Progenitor cell of endocrine pancreas (in vitro differentiated cells): ENCODE measurements at places on chromosomes 5 and 9. TPM values are rescaled to one million over a fixed set of nuclear protein-coding genes. Genes with fewer than 3 reads are reported as not detected.

GRCh38 chr5:20368571-20369517, 380.8 kb upstream of the CDH18 start:
- no peak for DNase-seq
- no peak overlapping the region for H3K27ac ChIP-seq
- no peaks in the 10 kb centered on the region for H3K27me3 ChIP-seq
- H3K4me3 ChIP-seq: no peak overlapping the region
- H3K4me1 ChIP-seq: peaks cover 2% of the 10 kb centered on the region

DNA sequence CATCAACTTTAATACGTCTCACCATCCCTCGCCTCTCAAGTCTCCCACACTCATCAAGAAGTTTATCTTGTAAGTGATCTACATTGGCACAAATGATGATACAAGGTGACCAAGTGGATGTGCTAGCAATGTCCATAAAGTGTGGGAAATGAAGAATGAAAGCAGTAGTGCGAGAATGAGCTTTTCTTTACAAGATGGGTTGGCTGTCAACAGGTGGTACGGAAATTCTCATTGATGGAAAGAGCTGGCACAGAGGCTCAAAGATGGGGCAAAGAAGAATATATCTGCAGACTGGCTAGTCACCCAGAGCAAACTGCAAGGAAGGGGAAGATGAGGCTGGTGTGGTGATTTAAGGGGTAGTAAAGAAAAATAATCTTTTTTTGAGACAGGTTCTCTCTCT, 640.8 kb downstream of the MAT2B start:
- H3K27me3 ChIP-seq: no peaks in the 10 kb centered on the region
- H3K4me1 ChIP-seq: peaks cover 6% of the 10 kb centered on the region
- H3K4me3 ChIP-seq: no peak overlapping the region

DNA sequence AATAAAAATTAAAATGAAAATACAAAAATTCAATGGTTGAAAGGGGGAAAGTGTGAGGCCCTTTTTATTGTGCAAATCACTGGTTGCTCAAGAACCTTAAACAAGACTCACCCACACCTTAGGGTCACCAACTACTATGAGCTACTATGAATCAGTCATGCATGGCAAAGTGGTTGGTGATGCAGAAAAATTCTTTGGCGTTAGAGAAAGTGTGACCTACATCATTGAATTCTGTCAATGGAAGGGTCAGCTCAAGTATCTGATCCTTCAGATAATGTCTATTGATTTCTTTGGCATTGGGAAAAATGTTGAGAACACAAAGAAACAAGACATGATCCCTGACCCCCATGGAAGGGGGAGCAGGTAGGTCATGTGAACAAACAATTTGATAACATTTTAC, 149.7 kb upstream of the ADCY2 start:
- no peak overlapping the region for H3K4me3 ChIP-seq
- H3K4me1 ChIP-seq: peaks cover 12% of the 10 kb centered on the region
- no peaks in the 10 kb centered on the region for H3K36me3 ChIP-seq
- H3K27ac ChIP-seq: no peak overlapping the region
- no peak for DNase-seq

DNA sequence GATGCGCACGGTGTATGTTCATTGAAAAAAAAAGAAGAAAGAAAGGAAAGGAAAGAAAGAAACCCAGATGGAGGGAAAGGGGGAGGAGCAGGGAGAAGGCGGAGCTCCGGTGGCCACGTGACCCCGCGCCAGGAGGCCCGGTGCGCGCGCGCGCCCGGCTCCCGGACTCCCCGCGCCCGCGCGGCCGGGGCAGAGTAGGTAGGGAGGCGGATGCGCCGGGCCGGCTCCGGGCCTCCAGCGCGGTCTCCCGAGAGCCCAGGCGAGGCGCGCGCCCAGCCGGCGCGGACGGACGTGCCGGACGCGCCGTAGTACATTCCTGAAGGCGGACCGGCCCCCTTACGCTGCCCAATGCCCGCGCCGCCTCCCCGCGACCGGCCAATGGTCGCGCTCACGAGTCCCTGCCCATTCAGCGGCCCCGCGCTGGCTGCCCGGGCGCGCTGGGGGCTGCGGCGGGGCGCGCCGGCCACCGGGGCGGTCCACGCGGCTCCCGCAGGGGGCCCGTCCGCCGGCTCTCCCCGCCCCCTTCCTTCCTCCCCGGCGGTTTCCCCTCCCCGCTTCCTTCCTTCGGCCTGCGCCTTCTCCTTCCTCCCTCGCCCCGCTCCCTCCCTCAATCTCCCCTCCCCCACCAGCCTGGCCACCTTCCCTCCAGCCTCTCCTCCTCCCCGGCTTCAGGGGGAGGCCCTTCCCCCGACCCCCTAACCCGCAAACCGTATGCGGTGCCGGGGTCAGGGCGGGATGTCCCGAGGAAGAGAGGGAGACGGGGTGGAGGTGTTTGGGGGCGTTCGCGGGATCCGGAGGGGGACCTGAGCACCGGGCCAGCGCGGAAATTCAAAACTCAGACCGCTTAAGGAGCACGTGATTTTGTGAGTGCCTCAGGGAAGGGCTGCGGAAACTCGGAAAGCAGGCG, 5.8 kb downstream of the PTCH1 start:
- no peaks in the 10 kb centered on the region for H3K36me3 ChIP-seq
- peak; percentile 90 for DNase-seq
- peak overlapping the region; percentile 99 for H3K27ac ChIP-seq
- H3K27me3 ChIP-seq: peaks cover 31% of the 10 kb centered on the region
- peak overlapping the region; percentile 97 for H3K4me3 ChIP-seq

GRCh38 chr5:91188755-91189154, 194.4 kb downstream of the ARRDC3 start:
- peaks cover 1% of the 10 kb centered on the region for H3K4me1 ChIP-seq
- DNase-seq: no peak
- no peaks in the 10 kb centered on the region for H3K36me3 ChIP-seq
- no peak overlapping the region for H3K27ac ChIP-seq

- no peaks in the 10 kb centered on the region for H3K36me3 ChIP-seq
- no peaks in the 10 kb centered on the region for H3K27me3 ChIP-seq
- H3K27ac ChIP-seq: no peak overlapping the region
- peaks cover 19% of the 10 kb centered on the region for H3K4me1 ChIP-seq
- DNase-seq: no peak
- H3K4me3 ChIP-seq: no peak overlapping the region
Observed at GRCh38 chr5:124806373-124807077, 60.1 kb upstream of the ZNF608 start.

GRCh38 chr5:178310130-178310865, 77.7 kb upstream of the PHYKPL start:
- DNase-seq: no peak
- no peak overlapping the region for H3K27ac ChIP-seq
- peaks cover 2% of the 10 kb centered on the region for H3K4me1 ChIP-seq

- no peak overlapping the region for H3K4me3 ChIP-seq
- H3K27me3 ChIP-seq: no peaks in the 10 kb centered on the region
- peaks cover 5% of the 10 kb centered on the region for H3K4me1 ChIP-seq
- H3K27ac ChIP-seq: no peak overlapping the region
Observed at GRCh38 chr9:120481846-120482245, 98.1 kb downstream of the CDK5RAP2 start.

- H3K4me1 ChIP-seq: peaks cover 64% of the 10 kb centered on the region
- H3K36me3 ChIP-seq: no peaks in the 10 kb centered on the region
- no peaks in the 10 kb centered on the region for H3K27me3 ChIP-seq
- no peak for DNase-seq
Observed at GRCh38 chr5:113267361-113267900, 167.4 kb downstream of the TSSK1B start.

- no peaks in the 10 kb centered on the region for H3K27me3 ChIP-seq
- DNase-seq: no peak
- H3K27ac ChIP-seq: no peak overlapping the region
- peaks cover 5% of the 10 kb centered on the region for H3K36me3 ChIP-seq
- no peak overlapping the region for H3K4me3 ChIP-seq
Observed at GRCh38 chr9:129930743-129931142, 95.5 kb downstream of the USP20 start.

DNA sequence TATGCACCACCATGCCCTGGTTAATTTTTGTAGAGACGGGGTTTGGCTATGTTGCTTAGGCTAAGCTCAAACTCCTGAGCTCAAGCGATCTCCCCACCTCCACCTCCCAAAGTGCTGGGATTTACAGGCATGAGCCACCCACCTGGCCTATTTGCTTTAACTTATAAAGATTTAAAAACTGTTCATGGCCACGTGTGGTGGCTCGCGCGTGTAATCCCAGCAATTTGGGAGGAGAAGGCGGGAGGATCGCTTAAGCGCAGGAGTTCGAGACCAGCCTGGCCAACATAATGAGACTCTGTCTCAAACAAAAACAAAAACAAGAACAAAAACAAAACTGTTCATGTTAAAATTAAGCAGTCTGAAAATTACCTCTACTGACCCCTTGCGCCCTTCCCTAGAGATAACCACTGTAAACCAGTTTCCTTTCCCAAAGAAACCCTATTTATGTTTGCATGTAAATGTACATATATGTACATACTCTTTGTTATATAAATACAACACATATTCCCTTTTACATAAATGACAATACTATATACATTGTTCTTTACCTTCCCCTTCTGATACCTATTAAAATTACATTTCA, 1.5 kb downstream of the AK6 start:
- H3K4me1 ChIP-seq: peaks cover 18% of the 10 kb centered on the region
- peak overlapping the region; percentile 90 for H3K4me3 ChIP-seq
- no peaks in the 10 kb centered on the region for H3K27me3 ChIP-seq
- H3K27ac ChIP-seq: peak overlapping the region; percentile 99

DNA sequence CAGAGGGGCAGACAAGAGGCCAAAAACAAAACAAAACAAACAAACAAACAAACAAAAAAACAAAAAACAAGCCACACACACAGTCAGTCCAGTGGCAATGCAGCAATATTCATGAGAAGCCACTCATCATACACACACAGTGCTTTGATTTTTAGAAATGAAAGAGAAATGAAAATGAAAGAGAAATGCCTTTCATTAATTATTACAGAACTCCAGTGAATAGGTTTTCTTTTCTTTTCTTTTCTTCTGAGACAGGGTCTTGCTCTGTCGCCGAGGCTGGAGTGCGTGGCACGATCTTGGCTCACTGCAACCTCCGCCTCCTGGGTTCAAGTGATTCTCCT, 36.9 kb downstream of the SPRY4 start:
- H3K27me3 ChIP-seq: no peaks in the 10 kb centered on the region
- peak overlapping the region; percentile 38 for H3K27ac ChIP-seq
- no peak for DNase-seq
- peaks cover 12% of the 10 kb centered on the region for H3K4me1 ChIP-seq
- H3K4me3 ChIP-seq: no peak overlapping the region
- H3K36me3 ChIP-seq: no peaks in the 10 kb centered on the region

DNA sequence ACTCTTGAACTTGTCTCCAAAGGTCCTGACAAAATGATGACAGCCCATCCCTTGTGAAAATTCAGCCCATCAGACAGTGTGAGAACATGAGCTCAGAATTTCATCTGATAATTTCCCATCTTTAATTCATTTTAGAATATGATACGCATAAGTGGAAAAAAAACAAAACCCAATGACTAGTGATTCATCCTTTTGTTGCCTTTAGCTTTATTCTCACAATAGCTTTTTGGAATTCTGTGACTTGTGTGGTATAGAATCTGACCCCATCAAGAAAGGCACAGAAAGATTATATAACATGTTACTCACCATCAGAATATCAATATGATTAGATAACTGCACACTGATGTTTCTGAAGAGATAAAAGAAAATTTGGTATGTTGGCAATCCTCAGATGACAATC, 16.1 kb upstream of the TMED7 start:
- H3K4me1 ChIP-seq: peaks cover 5% of the 10 kb centered on the region
- H3K4me3 ChIP-seq: no peak overlapping the region
- H3K27ac ChIP-seq: no peak overlapping the region
- H3K27me3 ChIP-seq: peaks cover 7% of the 10 kb centered on the region
- no peak for DNase-seq

GRCh38 chr5:117242028-117242427, 667.4 kb upstream of the SEMA6A start:
- H3K4me3 ChIP-seq: no peak overlapping the region
- DNase-seq: no peak
- H3K27ac ChIP-seq: no peak overlapping the region
- H3K36me3 ChIP-seq: peaks cover 5% of the 10 kb centered on the region
- H3K4me1 ChIP-seq: peaks cover 31% of the 10 kb centered on the region
- no peaks in the 10 kb centered on the region for H3K27me3 ChIP-seq

GRCh38 chr9:134228649-134229048, 64.3 kb upstream of the RNU6ATAC start:
- peaks cover 30% of the 10 kb centered on the region for H3K27me3 ChIP-seq
- no peak for DNase-seq
- H3K27ac ChIP-seq: no peak overlapping the region
- H3K4me3 ChIP-seq: no peak overlapping the region

DNA sequence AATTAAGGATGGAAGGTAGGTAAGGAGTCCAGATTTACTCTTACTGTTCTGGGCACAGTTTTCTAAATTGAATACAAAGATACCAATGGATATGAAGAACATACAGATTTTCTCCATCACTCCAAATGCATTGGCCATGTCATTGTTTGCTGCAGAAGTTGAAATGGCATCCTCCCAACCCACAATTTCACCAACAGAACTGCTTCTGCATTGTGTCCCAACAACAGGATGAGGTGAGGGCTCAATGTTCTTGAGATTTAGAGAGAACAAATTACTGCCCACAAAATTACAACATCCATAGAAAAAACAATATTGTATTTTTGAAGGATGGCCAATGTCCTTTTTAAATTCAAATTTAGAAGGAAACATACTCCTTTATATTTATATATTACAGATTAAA, 88.9 kb downstream of the NUDT12 start:
- no peaks in the 10 kb centered on the region for H3K4me1 ChIP-seq
- H3K27me3 ChIP-seq: no peaks in the 10 kb centered on the region
- H3K4me3 ChIP-seq: no peak overlapping the region
- H3K36me3 ChIP-seq: no peaks in the 10 kb centered on the region
- no peak overlapping the region for H3K27ac ChIP-seq

DNA sequence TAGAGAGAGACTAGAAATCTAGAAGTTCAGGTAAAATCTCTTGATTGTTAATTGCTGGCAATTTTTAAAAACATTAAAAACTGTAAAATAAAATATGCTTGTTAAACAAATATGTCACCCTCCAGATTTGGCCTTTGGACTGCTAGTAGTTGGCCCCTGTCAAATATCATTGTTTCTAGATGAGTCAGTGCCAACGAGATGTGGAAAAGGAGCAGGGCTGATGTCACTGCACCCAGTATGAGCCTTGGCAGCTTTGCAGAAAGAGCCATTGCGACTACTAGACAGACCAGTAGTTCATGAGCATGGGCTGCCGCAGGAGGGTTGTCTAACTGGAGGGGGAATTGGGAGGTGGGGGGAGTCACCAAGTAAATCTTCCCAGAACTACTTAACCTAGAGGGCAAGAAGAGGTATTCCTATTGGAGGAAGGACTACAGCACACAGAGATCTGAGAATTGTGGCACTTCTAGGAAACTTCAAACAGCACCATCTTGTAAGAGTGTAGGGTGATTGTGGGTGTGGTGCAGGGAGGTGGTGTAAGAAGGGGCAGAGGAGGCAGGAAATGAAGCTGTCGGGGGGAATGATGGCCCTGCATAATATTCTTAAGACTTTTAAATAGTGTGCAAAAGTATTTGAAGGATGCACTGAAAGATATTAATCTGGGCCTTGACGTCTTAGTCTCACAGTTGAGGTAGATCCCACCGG, 7.1 kb upstream of the DOCK2 start:
- no peak overlapping the region for H3K27ac ChIP-seq
- no peaks in the 10 kb centered on the region for H3K4me1 ChIP-seq
- H3K27me3 ChIP-seq: peaks cover 13% of the 10 kb centered on the region
- DNase-seq: no peak
- no peak overlapping the region for H3K4me3 ChIP-seq

GRCh38 chr9:20325008-20325407, 297.3 kb downstream of the MLLT3 start:
- H3K27ac ChIP-seq: no peak overlapping the region
- H3K4me3 ChIP-seq: no peak overlapping the region
- DNase-seq: no peak
- H3K36me3 ChIP-seq: no peaks in the 10 kb centered on the region
- peaks cover 3% of the 10 kb centered on the region for H3K4me1 ChIP-seq
- H3K27me3 ChIP-seq: no peaks in the 10 kb centered on the region

The SLC34A3 gene
- 0.26 and 0.27 TPM in 2 replicates for total RNA-seq

The C9orf57 gene
- not detected in 2 replicates for total RNA-seq

The DNAH5 gene
- total RNA-seq: 1.4 TPM in 2 replicates

The IFNA21 gene
- not detected in 2 replicates for total RNA-seq

The C1QTNF3 gene
- total RNA-seq: 9.6 and 11.0 TPM in 2 replicates

The GNA14 gene
- 0.14 and 0.31 TPM in 2 replicates for total RNA-seq
